ENCODE measurements at places on chromosomes 4 and X.

DNA sequence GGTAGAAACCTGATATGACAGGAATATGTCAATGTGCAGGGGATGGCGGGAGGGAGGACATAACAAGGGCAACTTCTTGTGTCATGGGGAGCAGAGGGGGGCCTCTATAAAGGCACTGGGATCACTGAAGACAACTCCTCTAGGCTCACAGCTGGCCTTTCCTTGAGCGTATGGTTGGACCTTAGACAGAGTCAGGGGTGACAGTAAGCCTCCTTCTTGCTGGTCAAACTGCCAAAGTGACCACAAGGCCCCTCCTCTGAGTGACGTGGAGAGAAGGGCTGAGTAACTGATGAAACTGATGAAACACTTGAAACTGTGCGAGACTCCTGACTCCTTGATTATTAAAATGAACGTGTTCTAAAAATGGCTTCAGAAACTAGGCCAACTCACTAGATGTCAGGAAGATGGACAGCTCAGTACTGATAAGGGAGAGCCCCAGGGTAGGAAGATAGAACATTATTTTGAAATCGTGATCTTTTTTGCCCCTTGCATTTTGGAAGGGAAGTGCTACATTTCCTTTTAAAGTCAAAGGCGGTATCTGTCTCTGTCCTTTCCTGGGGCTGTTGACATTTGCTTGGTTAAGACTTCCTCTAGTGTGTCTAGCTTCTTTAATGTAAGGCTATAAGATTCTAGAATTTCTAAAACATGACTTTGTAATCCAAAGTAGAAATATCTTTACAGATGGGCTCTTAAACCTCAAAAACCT lies 1.6 kb downstream of the RAB33A start:
- no peak for DNase-seq

DNA sequence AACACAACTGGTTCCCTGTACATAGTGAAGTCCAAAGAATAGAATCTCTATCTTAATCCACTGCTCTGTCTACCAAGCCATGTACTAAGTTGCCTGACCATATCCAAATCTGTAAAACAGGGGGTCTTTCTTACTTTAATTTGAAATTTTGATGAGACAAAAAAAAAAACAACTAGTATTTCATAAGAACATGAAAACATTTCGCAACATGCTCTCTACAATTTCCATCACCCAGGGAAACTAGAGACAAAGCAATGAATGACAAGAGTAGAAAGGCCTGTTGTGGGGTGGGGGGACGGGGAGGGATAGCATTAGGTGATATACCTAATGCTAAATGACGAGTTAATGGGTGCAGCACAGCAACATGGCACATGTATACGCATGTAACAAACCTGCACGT lies 279.9 kb downstream of the PPP3CA start:
- no peak for DNase-seq

- DNase-seq: no peak
Observed at GRCh38 chrX:153426204-153426603, 14.9 kb downstream of the ZFP92 start.

DNA sequence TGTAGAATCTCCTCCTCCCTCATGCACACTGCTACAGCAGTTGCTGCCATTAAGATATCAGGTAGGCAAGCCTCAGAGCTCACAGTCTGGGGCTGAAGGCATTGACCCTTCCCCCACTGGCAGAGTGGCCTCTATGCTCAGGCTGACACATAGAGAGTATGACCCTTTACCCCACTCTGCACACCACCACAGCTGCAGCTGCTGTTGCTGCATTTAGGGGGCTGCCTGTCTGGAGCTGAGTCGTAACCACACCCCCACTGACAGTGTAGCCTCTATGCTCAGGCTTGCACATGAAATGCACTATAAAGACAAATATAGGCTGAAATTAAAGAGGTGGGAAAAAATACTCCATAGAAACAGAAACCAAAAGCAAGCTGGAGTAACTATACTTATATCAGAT lies 289.3 kb upstream of the PABPC4L start:
- no peak for DNase-seq

GRCh38 chrX:49862093-49862492 lies 17.2 kb upstream of the USP27X start:
- DNase-seq: no peak

GRCh38 chr4:80202190-80202711 lies 4.9 kb downstream of the PRDM8 start:
- DNase-seq: peak; percentile 17
